Right cardiac atrium (tissue), 5 donors: ENCODE measurements at places on chromosomes 2 and 18.

- no peak for DNase-seq
These were observed 4.2 kb downstream of the RNF152 start for GRCh38 chr18:61888622-61889021.

DNA sequence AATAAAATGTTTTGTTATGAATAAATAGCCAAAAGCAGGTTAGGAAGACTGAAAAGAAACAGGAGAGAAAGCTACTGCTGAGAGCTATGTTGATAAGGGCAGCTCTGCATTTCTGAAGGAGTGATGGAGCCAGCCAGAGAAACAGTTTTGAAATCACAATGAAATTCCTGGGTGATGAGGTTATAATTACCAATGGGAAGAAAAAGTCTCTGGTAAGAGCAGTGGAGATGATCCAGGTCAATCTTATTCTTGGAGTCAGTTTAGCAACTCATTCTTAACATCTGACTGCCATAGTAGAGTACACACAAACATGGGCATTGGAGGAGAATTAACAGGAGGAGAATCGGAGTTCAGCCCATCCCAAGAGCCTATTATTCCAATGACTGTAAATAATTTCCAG, 2.4 kb downstream of the ALKAL2 start:
- no peak for DNase-seq

DNA sequence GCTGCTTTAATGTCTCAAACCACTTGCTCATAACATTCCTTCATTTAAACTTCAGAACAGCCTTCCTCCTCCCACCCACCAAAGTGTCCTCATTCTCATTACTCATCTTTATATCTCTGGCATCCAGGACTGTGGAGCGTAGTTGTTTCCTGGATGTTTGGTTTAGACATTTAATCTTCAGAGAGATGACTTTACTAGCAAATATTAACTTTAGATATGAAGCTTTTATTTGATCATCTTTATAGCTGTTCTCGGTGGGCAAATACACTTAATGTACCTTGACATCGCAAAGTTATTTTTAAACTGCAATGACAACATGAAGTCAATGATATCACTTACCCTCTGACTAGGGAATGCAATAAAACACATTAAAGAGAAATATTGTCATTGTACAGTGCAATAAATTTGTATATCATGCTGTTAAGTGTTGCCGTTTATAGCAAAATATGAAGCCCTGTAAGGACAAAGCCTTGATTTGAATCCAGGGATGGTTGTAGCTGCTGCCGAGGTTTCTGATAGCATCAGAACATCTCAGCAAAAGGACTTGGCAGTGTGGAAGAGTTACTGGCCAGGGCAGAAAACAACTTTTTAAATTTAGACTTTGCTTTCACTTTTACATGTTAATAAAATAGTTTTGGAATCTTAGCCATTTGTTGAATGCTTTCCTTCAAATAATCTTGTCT, 4.6 kb upstream of the LAMA3 start:
- no peak for DNase-seq

GRCh38 chr18:57337890-57338289, 14.5 kb upstream of the ST8SIA3 start:
- DNase-seq: no peak

GRCh38 chr2:106269591-106270291, 75.6 kb upstream of the UXS1 start:
- DNase-seq: peak; percentile 69

DNA sequence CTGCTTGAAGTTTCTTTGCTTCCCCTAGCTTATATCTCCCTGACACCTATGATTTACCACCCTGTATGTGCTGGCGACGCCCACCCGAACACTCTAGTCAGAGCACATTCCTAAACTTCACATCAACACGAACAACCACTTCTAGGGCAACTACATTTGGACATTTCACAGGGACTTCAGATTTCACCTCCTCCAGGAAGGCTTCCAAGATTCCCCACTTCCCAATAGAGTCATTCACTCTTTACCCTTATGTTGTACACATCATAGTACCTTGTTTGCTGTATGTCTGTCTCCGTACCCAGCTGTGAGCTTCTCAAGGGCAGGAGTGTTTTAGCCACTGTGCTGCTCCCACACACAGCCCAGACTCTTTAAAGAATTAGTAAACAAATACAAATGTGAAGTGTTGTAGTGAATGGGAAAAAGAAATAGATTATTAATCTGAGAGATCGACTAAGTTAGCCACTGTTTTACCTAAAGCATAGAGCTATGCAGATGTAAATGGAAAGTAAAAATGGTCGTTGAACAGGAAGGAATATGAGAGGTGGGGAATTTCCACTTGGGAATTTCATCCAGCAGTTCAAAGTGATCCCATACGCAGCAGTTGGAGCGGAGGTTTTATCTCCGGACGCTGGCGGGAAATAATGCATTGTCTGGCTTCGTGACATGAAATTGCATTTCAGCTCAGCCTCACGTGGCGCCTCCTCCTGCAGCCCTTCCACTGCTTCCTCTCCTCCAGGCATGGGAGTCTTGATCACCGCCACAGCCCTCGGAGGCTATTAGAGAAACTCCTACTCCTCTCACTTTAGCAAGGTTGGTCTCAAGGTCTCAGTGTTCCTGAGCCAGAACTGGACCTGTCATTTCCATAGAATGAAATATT, 233.4 kb upstream of the COPS8 start:
- DNase-seq: peak; percentile 34

DNA sequence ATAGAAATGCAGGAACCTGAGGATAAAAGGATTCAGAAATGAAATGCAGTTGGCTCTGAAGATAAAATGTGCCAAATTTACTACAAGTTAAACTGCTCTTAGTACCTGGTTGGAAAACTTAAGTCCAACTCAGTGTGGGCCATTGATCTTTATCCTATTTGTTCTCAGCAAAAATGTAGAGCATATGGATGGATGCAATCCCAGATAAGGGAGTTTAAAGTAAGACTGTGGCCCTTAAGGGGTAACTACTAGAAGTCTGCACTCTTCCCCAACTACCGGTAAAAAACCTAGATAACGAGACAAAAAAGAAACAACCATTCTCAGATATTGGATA, 63.9 kb downstream of the MDH1 start:
- no peak for DNase-seq

- no peak for DNase-seq
These were observed 649.2 kb downstream of the RNF144A start for GRCh38 chr2:7566382-7566881.

DNA sequence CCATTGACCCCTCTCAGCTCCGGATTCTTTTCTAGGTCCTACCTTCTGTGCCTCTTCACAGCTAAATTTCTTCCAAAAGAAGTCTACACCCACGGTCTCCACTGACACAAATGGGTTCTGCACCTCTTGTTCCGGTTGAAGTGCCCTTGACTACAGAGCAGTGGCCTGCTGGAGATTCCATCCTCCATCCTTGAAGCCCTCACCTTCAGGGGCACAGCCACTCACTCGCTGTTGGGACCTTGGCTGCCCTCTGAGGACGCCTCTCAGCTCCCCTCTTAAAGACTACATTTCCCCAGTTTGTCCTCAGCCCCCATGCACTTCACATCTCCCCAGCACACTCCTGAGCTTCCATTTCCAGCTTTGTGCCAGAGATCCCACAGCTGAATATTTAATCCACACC, 226.3 kb downstream of the ATAD2B start:
- DNase-seq: no peak

DNA sequence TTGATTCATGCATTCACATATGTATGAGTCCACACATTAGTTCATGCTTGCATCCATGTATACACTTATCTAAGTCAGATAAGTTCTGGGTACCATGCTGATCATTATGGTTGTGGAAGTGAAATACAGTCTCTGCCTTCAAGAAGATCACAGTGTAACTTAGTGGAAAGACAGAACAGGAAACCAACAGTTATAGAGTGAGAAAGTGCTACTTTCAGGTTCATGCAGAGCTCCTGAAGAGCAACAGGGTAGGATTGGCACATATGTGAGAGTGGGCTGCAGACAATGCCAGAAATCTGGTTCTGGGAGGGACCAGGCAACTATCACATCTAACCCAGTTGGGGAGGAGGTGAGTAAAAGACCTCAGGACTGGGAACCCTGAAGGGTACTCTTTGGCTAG, 35.4 kb upstream of the PGAP1 start:
- no peak for DNase-seq

DNA sequence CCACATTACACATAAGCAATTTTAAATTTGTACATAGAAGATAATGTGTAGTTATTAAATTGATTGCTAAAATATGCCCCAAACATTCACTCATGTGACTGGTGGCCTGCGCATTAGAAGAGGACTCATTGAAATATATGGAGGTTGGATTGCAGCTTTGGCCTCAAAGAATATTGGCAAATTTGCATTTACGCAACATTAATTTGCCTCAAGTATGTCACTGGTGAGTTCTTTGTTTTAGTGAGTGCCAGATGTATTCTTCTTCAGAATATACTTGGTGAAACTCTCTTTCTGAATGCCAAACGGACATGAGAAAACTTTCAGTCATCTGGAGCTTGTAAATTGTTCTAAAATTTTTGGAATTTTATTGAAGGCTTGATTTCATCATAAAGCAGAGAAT, 5.9 kb upstream of the EFEMP1 start:
- DNase-seq: no peak
